ENCODE measurements at places on chromosomes 1 and 21.

DNA sequence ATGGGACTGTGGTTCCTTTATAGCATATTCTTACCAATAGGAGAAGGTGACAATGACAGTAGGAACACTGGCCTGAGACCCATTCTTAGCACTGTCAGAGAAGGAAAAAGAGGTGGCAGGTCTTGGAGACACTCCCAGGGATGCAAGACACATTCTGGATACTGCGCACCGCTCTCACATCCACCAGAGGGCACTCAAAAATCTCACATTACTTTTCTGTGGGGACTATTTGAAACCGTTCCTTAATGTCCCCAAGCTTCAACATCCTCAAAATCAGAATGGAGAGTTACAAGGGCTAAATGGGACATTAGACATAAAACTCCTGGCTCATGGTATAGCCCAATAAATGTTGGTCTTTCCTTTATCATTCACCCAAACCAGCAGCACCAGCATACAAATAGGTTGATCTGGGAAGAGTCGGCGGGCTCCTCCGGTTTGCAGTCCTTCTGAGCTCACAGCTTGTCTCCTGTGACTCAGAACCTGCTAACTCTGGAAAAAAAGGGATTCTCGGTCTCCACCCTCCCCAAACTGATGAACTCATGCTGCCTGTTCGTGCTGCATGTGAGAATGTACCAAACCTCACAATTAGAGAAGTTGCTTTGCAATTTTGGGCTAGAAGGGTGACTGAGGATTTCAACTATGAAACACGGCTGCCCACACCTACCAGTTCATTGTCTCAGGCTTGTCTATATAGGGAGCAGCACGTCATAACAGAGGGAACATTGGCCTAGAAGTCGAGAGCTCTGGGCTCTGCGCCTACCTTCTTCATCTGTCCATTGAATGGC, 40.2 kb downstream of the IL12RB2 start:
- DNase-seq = no peak

DNA sequence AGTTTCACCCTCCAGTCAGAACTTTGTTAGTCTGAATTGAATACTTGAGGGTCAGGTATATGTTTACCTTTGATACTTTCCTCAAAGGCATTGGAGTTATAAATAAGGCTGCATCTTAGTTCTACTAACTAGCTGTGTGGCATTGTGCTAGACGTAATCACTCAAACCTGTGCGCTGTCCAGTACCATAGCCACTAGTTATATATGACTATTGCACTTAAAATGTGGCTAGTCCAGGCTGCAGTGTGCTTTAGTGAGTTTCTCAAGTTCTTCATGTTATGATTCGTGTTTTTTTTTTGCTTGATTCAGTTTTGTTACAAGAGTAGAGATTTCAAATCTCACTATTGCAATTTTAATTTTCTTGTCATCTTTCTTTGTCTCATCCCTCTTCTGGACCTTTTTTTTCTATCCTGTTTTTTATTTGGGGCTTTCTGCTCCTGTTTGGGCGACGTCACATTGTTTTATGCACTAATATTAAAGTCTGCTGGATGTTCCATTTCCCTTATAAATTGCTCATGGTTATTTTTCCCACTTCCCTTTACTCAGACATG, 5.7 kb downstream of the MAN1A2 start:
- DNase-seq = no peak

GRCh38 chr1:8371372-8371991, 53.6 kb downstream of the SLC45A1 start:
- no peak for DNase-seq

GRCh38 chr21:37566790-37567615, 200.4 kb downstream of the DYRK1A start:
- DNase-seq = no peak

- DNase-seq = no peak
Observed at GRCh38 chr1:25634066-25634465, 17.5 kb downstream of the MAN1C1 start.

DNA sequence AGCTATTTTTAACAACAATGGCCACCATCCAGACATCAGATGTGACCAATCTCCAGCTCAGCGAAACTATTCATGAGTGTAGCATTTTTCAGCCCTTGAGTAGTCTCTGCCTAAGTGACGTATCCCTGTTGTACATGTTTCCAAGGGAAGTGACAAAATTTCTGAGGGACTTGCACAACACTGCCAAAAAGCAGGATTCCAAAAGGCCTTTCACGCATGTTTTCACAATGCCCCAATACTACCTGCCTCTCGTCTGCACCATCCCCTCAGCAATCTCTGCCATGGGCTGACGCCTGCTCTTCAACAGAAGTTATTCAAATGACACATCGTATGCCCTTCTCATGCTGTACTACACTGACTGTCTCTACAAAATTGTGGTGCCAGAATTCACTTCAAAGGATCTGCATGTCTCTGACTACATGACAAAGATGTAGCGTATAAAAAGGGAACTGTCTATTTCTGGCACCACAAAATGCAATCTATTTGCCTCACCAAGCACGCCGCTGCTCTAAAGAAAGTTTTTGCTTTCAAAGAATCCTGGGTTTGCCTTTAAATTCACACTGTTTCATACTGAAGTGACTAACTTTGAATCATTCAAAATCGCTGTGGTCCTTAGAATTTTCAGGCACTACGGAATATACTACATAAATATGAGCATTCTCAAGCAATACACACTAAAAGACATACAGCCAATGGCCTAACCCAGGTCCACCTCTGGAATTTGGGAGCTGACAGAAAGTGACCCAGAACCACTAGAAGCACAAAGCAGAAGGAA, 32.9 kb downstream of the JAK1 start:
- DNase-seq = no peak

- DNase-seq = no peak
Observed at GRCh38 chr21:14533499-14534428, 12.4 kb downstream of the SAMSN1 start.

DNA sequence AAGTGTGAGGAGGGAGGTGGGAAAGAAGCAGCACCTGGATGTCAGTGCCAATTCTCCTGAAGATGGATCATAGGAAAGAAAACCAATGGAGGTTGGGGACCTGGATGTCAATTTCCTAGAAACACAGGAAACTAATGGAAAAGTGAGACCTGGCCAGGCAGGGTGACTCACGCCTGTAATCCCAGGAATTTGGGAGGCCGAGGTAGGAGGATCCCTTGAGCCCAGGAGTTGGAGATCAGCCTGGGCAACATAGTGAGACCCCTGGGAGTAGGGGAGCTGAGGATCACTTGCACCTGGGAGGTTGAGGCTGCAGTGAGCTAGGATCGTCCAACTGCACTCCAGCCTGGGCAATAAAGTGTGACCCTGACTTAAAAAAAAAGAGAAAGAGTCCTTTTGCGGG, 21.4 kb upstream of the SLC9A1 start:
- DNase-seq = no peak

- DNase-seq = no peak
Observed at GRCh38 chr1:68347415-68347814, 102.3 kb downstream of the RPE65 start.

DNA sequence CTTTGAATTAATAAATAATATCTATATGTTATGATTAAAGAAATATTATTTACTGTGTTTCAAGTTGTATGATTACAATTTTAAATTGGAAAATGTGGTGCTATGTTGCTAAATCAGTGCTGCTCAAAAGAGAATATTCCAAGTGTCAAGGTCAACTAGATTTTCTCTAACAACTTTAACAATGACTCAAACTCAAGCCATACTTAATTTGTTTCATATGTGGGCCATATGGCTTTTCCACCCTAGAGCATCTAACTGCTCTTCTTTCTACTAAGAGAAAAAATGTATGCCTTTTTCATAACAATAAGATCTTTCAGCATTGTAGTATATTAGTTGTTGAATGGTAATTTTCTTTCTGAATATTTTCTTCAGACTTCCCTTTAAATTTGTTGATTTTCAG, 8.3 kb upstream of the SYT14 start:
- DNase-seq = no peak

DNA sequence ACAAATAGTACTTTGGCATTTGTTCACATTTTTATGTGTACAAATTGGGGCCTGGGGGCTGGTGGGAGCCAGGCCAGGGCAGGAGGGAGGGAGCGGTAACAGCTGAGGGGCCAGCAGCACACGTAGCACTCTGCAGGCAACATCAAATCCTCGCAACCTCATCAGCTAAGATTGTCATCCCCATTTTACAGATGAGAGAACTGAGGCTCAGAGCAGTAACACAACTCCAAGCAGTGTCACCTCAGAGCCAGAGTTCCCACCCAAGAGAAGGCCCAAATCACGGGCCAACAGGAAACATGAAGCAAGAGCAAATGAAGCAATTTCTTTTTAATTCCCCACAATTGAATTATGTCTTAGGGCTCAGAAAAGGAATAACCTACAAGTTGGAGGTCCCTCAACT, 14.1 kb downstream of the IFFO2 start:
- no peak for DNase-seq

GRCh38 chr1:172141341-172141881, 279.1 kb upstream of the C1orf105 start:
- DNase-seq = no peak

- no peak for DNase-seq
Observed at GRCh38 chr1:204110894-204111633, 38.1 kb downstream of the SOX13 start.

DNA sequence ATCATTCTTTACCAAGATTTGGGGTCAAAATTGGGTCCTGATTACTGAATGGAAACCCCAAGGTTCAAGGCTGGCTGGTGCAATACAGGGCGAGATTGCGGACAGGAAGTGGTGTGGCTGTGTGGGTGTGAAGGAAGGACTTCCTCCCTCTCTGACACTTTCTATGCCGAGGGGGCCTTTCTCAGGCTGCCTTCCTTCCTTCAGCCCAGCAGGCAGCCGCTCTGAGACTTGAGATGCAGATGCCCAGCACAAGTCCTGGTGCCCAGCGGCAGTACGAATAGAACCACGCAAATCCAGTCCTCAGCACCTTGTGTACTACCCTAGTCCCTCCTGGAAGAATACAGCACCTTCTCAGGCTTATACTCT, 16.3 kb downstream of the BATF3 start:
- no peak for DNase-seq

GRCh38 chr1:234125283-234125682, 220.8 kb downstream of the SLC35F3 start:
- DNase-seq = no peak

DNA sequence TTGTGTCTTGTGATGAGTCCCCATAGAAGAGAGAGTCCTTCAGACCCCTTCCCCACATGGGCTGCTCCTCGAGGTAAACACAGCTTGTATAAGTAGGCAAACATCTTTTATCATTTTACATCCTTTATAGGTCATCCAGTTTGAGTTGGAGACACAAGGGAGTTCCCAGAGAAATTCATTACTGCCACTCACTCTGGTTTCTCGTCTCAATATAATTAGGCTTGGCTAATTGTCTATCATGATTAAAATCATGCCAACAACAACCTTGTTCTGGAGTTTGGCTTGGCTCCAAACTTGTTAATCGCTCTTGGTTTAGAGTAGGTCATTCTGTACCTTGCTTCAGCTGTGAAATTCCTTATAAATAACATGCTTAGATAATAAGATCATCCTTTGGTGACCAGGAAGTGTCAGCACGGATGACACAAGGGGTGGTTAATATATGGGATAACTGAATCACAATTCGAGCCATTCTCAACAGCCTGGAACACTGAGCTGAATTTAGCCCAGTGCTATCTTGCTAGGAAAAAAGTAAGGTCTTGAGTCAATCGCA, 70.7 kb upstream of the DAB1 start:
- DNase-seq = no peak

DNA sequence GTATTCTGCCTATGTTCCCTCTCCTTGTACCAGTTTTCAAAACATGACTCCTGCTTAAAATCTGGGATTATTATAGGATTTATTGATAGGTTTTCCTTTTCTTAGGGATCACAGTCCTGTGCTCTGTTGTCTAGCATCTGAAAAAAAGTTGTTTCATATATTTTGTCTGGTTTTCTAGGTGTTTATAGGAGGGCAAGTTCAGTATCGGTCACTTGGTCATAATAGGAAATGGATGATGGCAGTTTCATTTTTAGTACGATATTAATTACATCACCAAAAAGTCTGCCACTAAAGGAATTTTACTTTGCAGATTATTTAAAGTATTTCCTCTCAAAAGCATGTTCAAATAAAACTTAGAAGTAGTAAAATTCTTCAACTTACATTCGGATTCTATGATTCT, 94.4 kb downstream of the RASAL2 start:
- DNase-seq = no peak

DNA sequence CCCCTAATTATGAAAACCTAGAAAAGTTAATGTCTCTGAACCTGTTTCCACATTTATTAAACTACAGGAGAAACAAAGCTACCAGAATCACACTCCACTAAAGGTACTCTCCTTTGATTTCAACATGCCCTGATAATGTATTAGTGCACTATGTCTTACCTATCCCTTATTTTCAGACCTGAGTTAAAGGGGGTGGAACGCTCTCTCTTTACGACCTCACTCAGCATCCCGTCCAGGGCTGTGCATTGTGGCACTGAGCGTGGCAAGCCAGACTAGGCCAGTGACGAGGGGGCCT, 678 bp downstream of the LSM10 start:
- no peak for DNase-seq

DNA sequence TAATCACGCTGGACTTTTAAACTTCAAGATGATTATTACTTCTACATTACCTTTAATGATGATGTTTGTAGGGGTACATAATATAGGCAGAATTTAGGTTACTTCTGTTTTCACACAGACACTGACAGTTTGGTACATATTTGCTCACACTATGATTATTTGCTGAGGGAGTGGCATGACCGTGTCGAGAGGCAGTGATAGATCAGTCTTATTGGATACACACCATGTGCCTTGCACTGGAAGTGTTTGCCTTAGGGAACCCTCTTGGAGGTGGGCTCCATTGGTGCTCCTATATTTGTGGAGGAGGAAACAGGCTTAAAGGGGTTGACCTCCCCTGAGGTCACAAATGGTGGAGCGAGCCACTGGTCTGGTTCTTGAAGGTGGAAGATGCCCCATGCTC, 132.1 kb downstream of the PRDM2 start:
- no peak for DNase-seq

DNA sequence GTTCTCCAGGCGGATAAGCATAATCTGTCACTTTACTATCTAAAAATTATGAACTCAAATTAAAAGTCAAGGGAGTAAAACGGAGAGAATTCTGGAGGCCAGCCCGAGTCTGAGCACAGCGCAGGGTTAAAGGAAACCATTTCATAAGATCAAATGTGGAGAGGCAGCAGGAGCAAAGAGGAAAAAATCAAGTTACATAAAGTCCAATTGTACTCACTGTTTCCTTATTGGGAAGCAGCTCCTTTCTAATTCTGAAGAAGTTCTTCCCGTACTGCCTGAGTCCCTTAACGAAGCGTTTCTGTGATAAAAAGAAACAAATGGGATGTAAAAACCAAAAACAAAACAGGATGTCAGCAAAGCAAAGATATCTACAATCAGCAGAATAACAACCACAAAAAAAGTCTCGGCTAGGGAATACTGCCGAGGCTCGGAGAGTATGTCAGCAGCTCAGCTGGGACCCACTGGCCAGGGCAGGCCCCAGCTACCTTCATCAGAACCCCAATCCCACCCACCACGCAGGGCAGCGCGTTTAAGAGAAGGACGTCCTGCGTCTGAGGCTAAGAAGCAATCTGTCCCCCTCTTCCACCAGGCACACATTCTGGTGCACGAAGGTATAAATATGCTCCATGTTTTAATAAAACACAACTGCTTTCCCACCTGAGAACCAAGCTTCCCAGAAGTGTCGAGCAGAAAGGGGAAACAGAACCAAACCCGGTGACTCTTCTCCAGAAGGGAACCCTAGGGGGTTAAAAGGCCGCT, 104.8 kb downstream of the SLC45A1 start:
- DNase-seq = no peak

GRCh38 chr21:42272984-42273600, 42.1 kb downstream of the TFF3 start:
- DNase-seq = no peak
